ENCODE measurements at places on chromosomes 4 and X. TPM values are rescaled to one million over a fixed set of nuclear protein-coding genes. Genes with fewer than 3 reads are reported as not detected.

GRCh38 chr4:54226404-54227255 is 2.5 kb upstream of the PDGFRA start:
- peak; percentile 7 for DNase-seq

GRCh38 chr4:22850055-22850454 is 157.3 kb downstream of the GBA3 start:
- DNase-seq, result no peak

- DNase-seq, result no peak
Observed at GRCh38 chr4:17170131-17170530, 271.7 kb upstream of the LDB2 start.

GRCh38 chr4:10461091-10461849 is 4.0 kb upstream of the ZNF518B start:
- peak; percentile 47 for DNase-seq

GRCh38 chrX:68532831-68533533 is 34.1 kb downstream of the YIPF6 start:
- no peak for DNase-seq

DNA sequence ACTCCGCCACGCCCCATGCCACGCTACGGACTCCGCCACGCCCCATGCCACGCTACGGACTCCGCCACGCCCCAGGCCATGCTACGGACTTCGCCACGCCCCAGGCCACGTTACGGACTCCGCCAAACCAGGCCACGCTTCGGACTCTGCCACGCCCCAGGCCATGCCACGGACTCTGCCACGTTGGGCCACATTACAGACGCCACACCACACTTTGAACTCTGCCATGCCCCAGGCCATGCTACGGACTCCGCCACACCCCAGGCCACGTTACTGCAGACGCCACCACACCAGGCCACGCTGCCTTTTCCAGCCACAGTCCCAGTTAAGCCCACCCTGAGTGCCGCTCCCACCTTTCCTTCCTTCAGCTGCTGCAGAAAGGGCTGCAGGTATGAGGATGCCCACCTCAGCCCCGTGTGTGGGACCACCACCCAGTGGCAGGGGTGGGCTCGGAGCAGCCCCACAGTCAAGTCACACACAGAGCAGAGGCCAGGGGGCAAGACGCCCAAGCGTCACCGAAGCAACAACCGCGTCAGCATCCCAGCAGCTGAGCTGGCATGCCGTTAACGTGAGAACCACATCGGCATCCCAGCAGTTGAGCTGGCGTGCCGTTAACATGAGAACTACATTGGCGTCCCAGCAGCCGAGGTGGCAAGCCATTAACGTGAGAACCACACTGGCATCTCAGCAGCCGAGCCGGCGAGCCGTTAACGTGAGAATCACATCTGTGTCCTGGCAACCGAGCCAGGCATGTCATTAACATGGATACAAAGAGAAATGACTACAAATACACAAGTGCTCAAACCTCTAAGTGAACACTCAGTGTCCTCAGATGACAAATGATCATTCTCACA is 26.4 kb downstream of the GAK start:
- no peak for DNase-seq

RS1 gene
- not detected for total RNA-seq

- DNase-seq, result peak; percentile 67
Observed at GRCh38 chr4:26459054-26459755, 31.1 kb downstream of the CCKAR start.

- no peak for DNase-seq
Observed at GRCh38 chrX:39577985-39578869, 519.5 kb downstream of the BCOR start.

GRCh38 chrX:17549107-17549651 is 174.2 kb downstream of the NHS start:
- DNase-seq, result no peak

- DNase-seq, result no peak
Observed at GRCh38 chr4:37471093-37471492, 215.1 kb downstream of the RELL1 start.

DNA sequence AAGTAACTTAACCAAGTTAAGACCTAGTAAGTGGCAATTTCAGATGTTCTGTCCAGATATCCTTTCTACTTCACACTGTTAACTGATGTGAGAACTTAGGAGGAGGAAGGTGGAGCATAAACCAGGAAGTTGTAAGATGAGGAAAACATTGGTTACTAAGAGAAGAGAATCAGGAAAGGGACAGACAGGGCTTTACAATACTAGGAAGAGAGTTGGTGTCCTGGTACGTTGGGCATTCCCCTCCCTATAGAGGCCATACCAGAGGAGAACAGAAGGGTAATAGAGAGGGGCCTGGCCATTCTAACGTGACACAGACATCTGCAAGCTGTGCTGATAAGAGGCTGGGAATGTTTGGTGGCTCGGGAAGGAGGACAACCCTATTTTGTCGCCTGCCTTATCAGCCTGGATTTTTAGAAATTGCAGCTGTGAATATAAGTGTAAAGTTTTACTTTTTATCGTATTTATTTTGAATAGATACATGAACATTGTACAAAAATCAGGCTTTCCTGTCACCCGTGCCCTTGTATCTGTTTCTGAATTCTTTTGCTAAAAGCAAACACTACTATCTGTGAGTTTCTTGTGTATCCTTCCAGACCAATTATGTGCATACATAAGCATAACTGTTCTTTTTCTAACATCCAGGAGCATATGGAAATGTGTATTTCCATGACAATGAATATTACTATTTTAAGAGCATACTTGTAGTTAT is 53.5 kb upstream of the HPRT1 start:
- DNase-seq, result peak; percentile 67

DNA sequence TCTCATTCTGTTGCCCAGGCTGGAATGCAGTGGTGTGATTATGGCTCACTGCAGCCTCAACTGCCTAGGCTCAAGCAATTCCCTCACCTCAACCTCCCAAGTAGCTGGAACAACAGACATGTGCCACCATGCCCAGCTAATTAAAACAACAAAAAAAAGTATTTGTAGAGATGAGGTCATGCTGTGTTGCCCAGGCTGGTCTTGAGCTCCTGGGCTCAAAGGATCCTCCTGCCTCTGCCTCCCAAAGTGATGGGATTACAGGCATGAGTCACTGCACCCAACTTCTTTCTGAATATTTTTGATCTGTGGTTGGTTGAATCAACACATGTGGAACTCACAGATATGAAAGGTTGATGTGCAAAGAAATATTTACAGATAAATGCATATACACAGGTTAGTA is 18.5 kb upstream of the SEPTIN11 start:
- no peak for DNase-seq

GRCh38 chrX:131734621-131735020 is 190.7 kb downstream of the OR13H1 start:
- DNase-seq, result peak; percentile 72

NPNT gene
- total RNA-seq, result under 0.01 TPM

DNA sequence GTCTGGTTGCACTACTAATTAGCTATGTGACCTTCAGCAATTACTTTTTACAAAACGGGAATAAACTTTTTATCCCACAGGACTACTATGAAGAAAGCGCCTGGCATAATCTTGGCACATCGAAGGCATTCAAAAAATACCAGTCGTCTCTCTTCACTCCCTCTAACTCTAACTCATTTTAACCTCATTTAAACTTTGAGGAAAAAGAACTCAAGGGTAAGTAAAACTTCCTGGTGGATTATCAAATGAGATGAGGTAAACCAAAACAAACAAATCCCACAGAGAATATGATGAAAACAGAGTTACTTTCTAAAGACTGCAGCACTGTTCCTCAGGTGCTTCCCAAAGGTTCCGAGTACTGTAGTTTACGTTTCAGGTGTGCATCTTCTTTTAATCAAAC is 66.9 kb downstream of the SH3RF1 start:
- no peak for DNase-seq

RNF150 gene
- under 0.01 TPM for total RNA-seq

- DNase-seq, result no peak
Observed at GRCh38 chr4:187383181-187383580, 612.4 kb upstream of the ZFP42 start.

DNA sequence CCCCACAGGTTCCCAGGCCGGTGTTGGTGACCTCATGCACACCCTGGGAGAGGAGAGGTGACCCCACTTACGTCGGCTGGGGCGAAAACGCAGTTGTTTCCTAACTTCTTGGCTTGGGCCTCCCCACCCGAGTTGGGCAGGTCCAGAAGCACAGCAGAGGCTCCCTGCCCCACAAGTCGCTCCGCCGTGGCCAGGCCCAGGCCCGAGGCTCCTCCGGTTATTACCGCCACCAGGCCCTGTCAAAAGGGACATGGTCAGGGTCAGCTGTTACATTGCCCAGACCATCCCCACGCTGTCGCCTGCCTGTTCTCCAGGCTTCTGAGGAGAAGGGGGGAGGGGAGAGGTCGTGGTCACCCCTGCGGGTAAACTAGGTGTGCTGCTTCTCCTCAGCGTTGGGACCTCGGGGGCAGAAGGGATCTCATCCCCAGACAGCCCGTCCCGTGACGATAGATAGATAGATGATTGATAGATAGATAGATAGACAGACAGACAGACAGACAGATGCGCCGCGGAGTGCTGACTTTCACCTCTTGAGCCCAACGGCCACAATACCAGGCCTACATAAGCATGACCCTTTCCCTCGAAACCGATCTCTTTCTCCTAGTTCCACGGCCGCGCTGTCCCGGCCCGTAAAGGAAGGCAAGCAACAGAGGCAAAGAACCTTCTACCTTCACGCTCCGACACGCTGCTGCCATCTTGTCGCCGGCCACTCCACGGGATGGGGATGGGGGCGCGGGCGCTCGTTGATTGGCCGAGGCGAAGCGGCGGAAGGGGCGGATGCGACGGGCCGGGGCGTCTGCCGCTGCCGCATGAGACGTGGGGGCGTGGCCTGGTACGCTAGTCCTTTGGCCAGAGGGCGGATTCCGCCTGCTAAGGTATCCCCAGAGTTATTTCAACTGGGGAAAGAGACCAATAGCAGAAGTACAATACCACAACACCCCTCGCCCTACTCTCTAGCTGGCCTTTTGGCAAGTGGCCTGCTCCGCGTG is at the start of gene HSD17B10:
Gene HSD17B10 (minus strand): TSS at position 720 of the 989 bp plus-strand sequence. CDS start 25 bp downstream, at position 695.
- peak; percentile 81 for DNase-seq

SORBS2 gene
- 143 TPM for total RNA-seq

MAGEA2 gene
- total RNA-seq, result not detected

SPATA18 gene
- total RNA-seq, result 2.2 TPM

- no peak for DNase-seq
Observed at GRCh38 chr4:2385516-2385915, 32.9 kb downstream of the ZFYVE28 start.

- DNase-seq, result no peak
Observed at GRCh38 chr4:71415491-71415890, 76.7 kb downstream of the SLC4A4 start.

DNA sequence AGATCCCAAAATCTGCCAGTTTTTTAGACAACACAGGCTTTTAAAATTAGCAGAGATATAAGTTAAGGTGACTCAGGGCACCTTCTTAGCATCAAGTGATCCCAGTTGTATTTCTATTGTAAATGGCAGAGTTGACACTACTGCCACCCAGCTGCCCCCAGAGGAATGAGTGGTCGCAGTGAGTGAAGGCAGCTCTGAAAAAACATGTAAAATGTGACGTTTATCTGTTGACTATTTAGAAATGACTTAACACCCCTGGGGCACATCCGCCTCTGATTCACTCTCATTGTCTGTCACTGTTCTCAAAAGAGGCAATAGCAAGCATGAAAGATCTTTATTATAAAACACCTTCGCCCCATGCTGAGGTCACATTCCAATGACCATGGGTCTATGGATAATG is 592.4 kb downstream of the ACTRT1 start:
- DNase-seq, result no peak

DNA sequence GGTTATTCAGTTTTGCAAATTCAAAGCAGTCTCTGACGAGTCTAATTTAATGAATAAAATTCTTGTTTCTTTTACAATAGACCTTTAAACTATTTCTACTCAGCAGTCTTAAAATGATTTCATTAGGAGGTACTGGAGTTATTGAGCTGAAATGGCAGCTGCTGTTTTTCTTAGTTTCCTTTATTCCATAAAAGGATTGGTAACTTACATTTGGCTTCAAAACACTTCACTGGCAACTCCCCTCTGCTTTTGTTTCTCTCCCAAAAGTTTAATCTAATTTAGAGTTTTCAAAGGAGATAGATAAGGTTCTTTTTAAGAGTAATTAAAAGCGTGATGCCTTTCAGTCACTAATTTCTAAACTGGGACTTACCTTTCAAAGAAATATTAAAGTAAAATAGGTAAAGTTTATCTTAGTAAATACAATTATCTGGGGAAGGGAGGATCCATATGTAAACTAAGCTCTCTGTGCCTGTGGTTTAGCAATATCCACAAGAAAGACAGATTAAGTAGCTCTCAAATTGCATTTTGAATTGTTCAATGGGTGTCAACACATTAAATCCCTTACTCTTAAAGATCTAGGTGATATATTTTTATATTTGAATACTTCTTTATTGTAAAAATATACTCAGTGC is 17.1 kb upstream of the PCDH10 start:
- DNase-seq, result no peak

DNA sequence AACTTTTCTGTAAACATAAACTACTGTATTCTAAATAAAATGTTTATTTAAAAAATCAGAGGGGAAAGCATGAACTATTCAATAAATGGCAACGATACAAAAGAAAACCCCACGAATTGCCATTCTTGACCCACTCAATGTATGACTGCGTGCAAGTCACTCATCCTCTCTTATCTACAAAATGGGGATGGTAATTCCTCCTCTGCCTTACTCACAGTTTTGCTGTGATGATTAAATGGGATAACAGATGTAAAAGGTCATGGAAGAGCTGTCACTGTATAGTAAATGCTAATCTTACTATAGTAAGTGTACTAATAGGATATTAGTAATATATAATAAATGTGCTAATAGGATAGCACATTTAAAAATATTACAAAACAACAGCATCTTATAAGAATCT is 173.4 kb downstream of the SCFD2 start:
- DNase-seq, result no peak

- DNase-seq, result no peak
Observed at GRCh38 chr4:114734594-114734993, 136.0 kb downstream of the UGT8 start.

- no peak for DNase-seq
Observed at GRCh38 chrX:68853665-68854251, 24.9 kb downstream of the EFNB1 start.

SYTL5 gene
- under 0.01 TPM for total RNA-seq

CETN2 gene
- 15.9 TPM for total RNA-seq

FAM53A gene
- total RNA-seq, result 1.4 TPM

CXorf49 gene
- total RNA-seq, result not detected

BEX1 gene
- not detected for total RNA-seq

ANK2 gene
- total RNA-seq, result 35.1 TPM

DNA sequence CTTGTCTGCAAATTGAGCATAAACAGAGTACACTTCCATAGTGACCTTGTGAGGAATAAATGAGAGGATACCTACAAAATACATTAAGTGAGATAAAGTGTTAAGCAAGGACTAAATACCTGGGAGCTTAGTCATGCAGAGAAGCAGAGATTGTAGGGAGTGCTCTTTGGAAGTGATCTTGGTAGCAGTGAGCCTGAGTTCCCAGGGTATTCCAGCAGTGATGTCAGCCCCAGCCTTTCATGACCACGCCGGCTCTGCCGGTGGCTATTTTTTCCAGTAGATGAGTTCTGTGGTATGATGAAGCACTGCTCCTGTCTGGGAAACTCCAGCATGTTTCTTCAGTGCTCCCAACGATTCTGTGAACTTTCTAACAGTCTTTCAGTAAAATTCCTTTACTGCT is 391.5 kb upstream of the IGFBP7 start:
- no peak for DNase-seq

GRCh38 chr4:101790521-101791181 is at the start of gene BANK1:
BANK1 (plus strand) TSS chr4:101790730; CDS start chr4:101790881, 151 bp downstream.
- peak; percentile 48 for DNase-seq

GRCh38 chr4:98710831-98711230 is 52.4 kb upstream of the TSPAN5 start:
- DNase-seq, result peak; percentile 43

Data from lung microvascular endothelial cell (primary cell).